ENCODE measurements at places on chromosomes 2 and 18.

DNA sequence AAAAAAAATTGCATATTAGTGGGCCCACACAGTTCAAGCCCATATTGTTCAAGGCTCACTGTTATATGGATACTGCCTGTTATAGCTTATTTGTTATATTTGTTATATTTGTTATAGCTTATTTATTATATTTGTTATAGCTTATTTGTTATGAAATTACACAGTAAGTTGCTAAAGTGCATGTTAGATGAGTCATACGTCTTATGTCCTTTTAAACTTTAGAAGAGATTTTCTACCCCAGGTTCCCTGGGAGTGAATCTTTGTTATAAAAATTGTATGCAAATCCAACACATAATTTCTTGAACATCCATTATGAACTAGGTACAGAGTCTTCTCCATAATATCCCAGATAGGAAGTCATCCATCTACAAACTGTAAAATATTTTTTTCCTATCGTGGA, 22.1 kb downstream of the HTR2B start:
- H3K27ac ChIP-seq: no peak overlapping the region
- H3K4me1 ChIP-seq: no peaks in the 10 kb centered on the region
- DNase-seq: no peak
- H3K36me3 ChIP-seq: peaks cover 36% of the 10 kb centered on the region

DNA sequence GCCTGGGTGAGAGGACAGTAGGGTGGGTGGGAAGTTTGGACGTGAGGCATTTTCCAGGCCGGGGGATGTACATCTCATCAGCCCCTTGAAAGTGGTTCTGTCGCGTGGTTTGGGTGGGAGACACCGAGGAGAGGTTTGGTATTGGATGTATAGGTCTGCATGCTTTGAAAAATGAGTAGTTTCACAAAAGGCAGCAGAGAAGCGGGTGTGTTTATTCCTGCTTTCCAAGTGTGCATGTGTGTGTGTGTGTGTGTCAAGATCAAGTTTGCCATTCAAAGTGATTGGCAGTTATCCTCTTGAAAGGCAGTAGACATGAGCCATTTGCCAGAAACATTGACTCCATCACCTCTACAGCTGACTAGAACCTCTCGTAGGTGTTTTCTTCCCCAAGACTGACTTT, 423.1 kb upstream of the POU3F3 start:
- H3K4me1 ChIP-seq: peaks cover 24% of the 10 kb centered on the region
- H3K4me3 ChIP-seq: no peak overlapping the region
- no peaks in the 10 kb centered on the region for H3K36me3 ChIP-seq
- H3K27ac ChIP-seq: no peak overlapping the region
- H3K27me3 ChIP-seq: no peaks in the 10 kb centered on the region

GRCh38 chr2:222297600-222297935, 1.2 kb downstream of the PAX3 start:
- H3K27ac ChIP-seq: no peak overlapping the region
- peaks cover 62% of the 10 kb centered on the region for H3K27me3 ChIP-seq
- peaks cover 71% of the 10 kb centered on the region for H3K4me1 ChIP-seq
- DNase-seq: no peak
- peaks cover 9% of the 10 kb centered on the region for H3K36me3 ChIP-seq

- H3K27ac ChIP-seq: no peak overlapping the region
- no peaks in the 10 kb centered on the region for H3K36me3 ChIP-seq
- no peaks in the 10 kb centered on the region for H3K27me3 ChIP-seq
- H3K4me3 ChIP-seq: no peak overlapping the region
- DNase-seq: no peak
- no peaks in the 10 kb centered on the region for H3K4me1 ChIP-seq
These were observed 22.0 kb downstream of the AP1S3 start for GRCh38 chr2:223815186-223815883.

DNA sequence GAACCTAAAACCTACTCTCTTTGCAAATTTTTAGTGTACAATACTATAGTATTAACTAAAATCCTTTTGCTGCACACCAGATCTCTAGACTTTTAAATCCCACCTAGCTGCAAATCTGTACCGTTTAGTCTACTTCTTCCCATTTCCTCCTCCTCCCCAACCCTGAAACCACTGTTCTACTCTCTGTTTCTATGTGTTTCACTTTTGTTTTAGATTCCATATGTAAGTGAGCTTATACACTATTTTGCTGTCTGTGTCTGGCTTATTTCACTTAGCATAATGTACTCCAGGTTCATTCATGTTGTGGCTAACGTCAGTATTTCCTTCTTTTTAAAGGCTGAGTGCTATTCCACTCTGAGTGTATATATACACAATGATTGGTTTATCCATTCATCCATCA, 18.4 kb upstream of the DSC2 start:
- no peaks in the 10 kb centered on the region for H3K4me1 ChIP-seq
- no peaks in the 10 kb centered on the region for H3K36me3 ChIP-seq
- H3K27ac ChIP-seq: no peak overlapping the region
- H3K27me3 ChIP-seq: no peaks in the 10 kb centered on the region
- no peak for DNase-seq

DNA sequence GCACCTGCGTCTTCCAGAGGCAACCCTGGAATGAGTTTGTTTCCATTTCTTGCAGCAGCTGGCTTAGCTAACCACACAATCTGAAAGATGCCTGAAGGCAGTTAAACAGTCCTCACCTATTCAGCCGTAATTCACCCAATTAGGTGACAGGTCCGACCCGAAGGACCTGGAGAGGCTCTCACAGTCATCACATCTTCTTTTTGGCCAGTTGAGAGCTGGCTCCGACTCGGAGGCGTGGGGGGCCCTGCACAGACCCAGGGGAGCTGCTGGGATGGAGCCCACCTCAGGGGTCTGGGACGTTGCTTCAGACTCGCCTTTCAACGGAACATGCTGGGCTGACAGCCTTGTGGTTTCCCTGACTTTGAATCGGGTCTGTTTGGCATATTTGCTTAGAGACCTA, 187.3 kb downstream of the RTP5 start:
- H3K4me3 ChIP-seq: no peak overlapping the region
- no peak overlapping the region for H3K27ac ChIP-seq

DNA sequence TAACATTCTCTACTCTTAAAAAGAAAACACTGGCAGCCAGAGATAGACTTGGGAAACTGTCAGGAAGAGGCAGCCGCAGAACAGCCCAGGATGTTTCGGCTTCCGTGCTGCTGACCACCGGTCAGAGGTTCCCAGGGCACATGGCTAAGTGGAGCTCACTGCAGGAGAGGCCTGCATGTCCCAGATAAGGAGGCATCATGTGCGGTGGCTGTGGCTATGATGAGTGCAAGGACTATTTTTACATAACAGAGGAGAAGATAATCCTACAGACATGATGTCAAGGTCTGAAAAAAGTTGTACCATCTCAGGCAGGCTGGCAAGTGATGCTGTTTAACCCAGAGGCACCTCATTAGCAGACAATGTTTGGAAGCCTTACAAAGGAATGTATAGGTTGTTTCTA, 252.3 kb downstream of the CYRIA start:
- no peaks in the 10 kb centered on the region for H3K36me3 ChIP-seq
- H3K27ac ChIP-seq: peak overlapping the region; percentile 72
- DNase-seq: peak; percentile 27
- H3K4me3 ChIP-seq: no peak overlapping the region
- H3K27me3 ChIP-seq: peaks cover 5% of the 10 kb centered on the region
- H3K4me1 ChIP-seq: peaks cover 15% of the 10 kb centered on the region

- DNase-seq: no peak
- no peaks in the 10 kb centered on the region for H3K36me3 ChIP-seq
- no peak overlapping the region for H3K4me3 ChIP-seq
- no peak overlapping the region for H3K27ac ChIP-seq
- no peaks in the 10 kb centered on the region for H3K4me1 ChIP-seq
These were observed 101.1 kb downstream of the SLC4A10 start for GRCh38 chr2:161725297-161725696.

DNA sequence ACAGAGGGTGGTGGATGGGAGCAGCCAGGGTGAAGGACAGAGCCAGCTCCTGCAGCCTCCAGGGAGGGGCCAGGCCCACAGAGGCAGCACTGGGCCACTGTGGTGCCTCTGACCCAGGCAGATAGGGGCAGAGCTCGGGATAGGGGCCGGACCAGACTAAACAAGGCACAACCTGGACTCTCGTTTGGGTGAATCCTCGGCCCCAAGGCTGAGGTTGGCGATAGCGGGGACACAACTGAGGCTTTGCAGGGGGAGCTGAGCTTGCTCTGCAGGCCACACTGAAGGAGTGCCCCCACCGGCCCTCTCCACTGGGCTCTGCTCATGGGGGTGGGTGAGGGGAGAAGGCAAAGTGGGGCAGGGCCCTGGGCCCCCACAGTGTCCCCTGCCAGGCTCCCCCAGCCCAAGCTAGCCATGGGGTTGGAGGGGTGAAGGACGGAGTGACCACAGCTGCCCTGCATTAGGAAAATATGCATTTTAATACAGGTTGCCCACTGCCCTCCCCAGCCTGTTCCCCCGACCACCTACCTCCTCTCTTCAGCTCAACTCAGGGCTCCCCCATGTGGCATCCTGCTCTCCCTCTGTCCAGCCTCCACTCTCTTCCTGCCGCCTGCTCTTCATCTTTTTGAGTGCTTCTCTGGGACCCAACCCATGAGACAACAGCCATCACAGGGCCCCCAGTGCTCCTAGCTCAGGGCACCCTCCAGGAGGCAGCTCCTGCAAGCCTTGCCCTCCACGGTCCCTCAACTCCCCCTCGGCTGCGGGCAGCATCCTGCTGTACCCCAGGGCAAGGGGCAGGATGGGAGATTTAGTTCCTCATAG, 152.8 kb downstream of the INHBB start:
- H3K27ac ChIP-seq: no peak overlapping the region
- no peak for DNase-seq
- H3K4me3 ChIP-seq: no peak overlapping the region
- H3K36me3 ChIP-seq: no peaks in the 10 kb centered on the region
- no peaks in the 10 kb centered on the region for H3K4me1 ChIP-seq
- H3K27me3 ChIP-seq: peaks cover 10% of the 10 kb centered on the region

DNA sequence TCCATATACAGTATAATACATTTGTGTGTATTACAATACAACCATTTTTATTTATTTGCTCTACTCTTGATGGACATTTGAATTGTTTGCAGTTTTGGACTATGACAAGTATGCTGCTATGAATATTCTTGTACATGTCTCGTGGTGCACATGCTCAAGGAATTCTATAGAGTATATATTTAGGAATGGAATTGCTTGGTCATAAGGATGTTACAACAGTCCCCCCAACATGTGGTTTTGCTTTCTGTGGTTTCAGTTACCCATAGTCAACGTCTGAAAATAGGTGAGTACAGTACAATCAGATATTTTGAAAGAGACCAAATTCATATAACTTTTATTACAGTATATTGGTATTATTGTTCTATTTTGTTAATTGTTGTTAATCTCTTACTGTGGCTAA, 24.1 kb upstream of the PLEKHM3 start:
- no peak overlapping the region for H3K4me3 ChIP-seq
- DNase-seq: no peak
- no peaks in the 10 kb centered on the region for H3K27me3 ChIP-seq
- H3K4me1 ChIP-seq: no peaks in the 10 kb centered on the region
- H3K27ac ChIP-seq: no peak overlapping the region
- H3K36me3 ChIP-seq: no peaks in the 10 kb centered on the region
